Uterus (tissue), 4 donors: ENCODE measurements at places on chromosomes 13 and 19.

DNA sequence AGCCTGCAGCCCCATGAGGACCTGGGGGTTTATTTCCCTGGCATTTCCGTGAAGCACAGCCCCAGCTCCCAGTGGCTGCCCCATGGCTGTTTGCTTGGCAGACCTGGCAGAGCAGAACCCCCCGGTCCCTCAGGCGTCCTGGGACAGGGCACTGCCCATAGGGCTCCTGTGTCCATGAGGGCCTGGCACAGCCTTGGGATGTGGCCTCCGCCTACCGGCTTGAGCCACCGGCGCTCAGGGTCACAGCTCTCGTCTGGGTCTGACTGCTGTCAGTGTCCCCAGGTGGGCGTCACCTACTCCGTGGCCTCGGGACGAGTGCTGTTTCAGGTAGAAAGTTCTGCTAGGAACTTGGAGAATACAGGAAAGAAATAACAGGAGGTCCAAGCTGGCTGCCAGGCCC is 52.8 kb downstream of the MYO9B start:
- DNase-seq: no peak
- H3K27ac ChIP-seq: no peak overlapping the region
- no peak overlapping the region for H3K4me3 ChIP-seq
- H3K4me1 ChIP-seq: no peaks in the 10 kb centered on the region
- H3K36me3 ChIP-seq: no peaks in the 10 kb centered on the region
- H3K27me3 ChIP-seq: no peaks in the 10 kb centered on the region

GRCh38 chr19:1313695-1314613 is 28.3 kb downstream of the EFNA2 start:
- no peaks in the 10 kb centered on the region for H3K36me3 ChIP-seq
- H3K4me1 ChIP-seq: no peaks in the 10 kb centered on the region
- no peak overlapping the region for H3K4me3 ChIP-seq
- H3K27me3 ChIP-seq: peaks cover 9% of the 10 kb centered on the region
- no peak for DNase-seq

GRCh38 chr13:36548129-36548528 is 115.8 kb downstream of the CCNA1 start:
- no peaks in the 10 kb centered on the region for H3K4me1 ChIP-seq
- DNase-seq: no peak
- no peaks in the 10 kb centered on the region for H3K27me3 ChIP-seq

- no peaks in the 10 kb centered on the region for H3K4me1 ChIP-seq
- DNase-seq: no peak
- no peaks in the 10 kb centered on the region for H3K36me3 ChIP-seq
- no peak overlapping the region for H3K4me3 ChIP-seq
- no peaks in the 10 kb centered on the region for H3K27me3 ChIP-seq
- no peak overlapping the region for H3K27ac ChIP-seq
Observed at GRCh38 chr13:73825143-73825542, 309.1 kb downstream of the KLF12 start.

- no peak overlapping the region for H3K4me3 ChIP-seq
- H3K27ac ChIP-seq: no peak overlapping the region
- no peaks in the 10 kb centered on the region for H3K4me1 ChIP-seq
- no peaks in the 10 kb centered on the region for H3K27me3 ChIP-seq
Observed at GRCh38 chr13:92074658-92075057, 676.2 kb downstream of the GPC5 start.

GRCh38 chr13:110850840-110851239 is 64.0 kb downstream of the ANKRD10 start:
- H3K4me1 ChIP-seq: no peaks in the 10 kb centered on the region
- H3K27ac ChIP-seq: peak overlapping the region; percentile 70

DNA sequence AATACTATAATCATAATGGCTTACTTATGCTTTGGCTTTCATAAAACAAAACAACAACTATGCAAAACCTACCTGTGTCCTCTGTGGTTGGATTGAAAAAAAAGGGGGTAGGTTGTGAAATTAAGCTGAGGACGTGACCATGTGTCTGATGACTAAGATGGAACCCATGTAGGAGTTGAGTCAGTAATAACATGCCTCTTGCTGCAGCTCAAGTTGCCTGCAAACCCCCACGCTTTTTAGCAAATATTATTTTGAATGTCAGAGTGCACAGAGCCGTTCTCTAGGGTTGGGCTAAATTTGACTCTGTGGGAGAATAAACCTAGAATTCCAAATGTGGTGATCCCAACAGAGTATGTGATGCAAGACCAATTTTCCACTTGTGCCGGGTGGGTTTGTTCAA is 209.3 kb downstream of the KCNRG start:
- peaks cover 8% of the 10 kb centered on the region for H3K4me1 ChIP-seq
- no peaks in the 10 kb centered on the region for H3K36me3 ChIP-seq
- H3K4me3 ChIP-seq: no peak overlapping the region

DNA sequence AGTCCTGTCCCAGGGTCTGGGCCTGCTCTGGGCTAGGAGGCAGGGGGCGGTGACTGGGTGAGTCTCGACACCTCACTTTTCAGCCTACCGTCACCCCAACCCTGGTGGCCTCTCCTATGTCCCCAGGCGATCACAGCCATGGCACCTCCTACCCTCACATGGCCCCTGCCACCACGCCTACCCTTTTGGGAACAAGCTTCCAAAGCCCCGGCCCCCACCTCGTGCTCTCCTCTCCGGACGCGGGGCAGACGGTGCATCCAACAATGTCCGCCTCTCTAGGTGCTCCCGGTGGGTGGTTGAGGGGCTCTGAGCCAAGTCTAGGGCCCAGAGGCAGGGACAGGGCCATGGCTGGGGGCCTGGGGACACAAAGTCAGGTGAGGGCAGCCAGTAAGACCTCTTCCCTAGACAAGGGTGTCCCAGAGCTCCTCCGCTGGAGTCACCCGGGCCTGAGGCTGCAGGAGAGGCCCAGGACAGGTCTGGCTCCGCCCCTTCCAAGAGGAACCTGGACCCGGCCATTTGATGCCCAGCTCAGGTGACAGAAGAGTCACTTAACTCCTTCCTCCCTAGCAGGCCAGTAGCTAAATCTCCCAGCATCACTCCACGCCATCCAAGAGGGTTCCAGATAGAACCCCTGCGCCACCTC is at the start of gene SYNE4:
Gene SYNE4, minus strand, starts transcription at position 478 of the 643 bp plus-strand sequence. Its CDS starts 132 bp downstream, at position 346.
- DNase-seq: no peak
- H3K4me3 ChIP-seq: peak within 1 kb of the TSS; percentile 42
- H3K4me1 ChIP-seq: peaks cover 5% of the 10 kb centered on the region

DNA sequence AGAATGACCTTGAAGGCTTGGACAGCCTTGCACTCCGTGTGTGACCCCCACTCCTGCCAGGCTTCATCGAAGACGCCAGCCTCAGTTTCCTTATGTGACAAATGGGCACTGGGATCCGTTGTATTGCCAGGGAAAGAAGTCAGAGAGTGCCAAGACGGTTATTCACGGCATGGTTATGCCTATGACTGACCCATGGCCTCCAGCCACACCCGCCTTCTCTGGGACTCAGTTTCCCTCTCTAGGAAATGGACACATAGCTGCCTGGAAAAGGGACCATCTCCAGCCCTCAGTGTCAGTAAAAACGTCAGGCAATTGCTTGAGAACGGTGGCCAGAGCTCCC is 915 bp upstream of the UBE2S start:
- no peaks in the 10 kb centered on the region for H3K27me3 ChIP-seq
- no peak for DNase-seq
- H3K27ac ChIP-seq: peak overlapping the region; percentile 95
- no peaks in the 10 kb centered on the region for H3K36me3 ChIP-seq
- H3K4me1 ChIP-seq: no peaks in the 10 kb centered on the region

DNA sequence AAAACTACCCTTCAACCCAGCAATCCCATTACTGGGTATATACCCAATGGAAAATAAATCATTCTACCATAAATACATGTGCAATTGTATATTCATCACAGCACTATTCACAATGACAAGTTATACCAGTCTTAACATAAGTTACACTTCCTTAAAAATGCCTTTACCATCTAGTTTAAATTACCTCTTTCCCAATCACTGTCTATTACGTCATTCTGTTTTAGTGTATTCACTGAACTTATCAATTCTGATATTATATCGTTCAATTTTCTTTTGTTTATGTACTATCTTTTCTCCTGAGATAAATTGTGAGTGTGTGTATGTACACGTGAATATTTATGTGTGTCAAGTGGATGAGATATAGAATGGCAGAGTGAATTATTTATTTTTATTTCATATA is 1416.8 kb downstream of the OLFM4 start:
- H3K4me1 ChIP-seq: no peaks in the 10 kb centered on the region
- H3K4me3 ChIP-seq: no peak overlapping the region
- no peak for DNase-seq
- H3K36me3 ChIP-seq: no peaks in the 10 kb centered on the region
- no peak overlapping the region for H3K27ac ChIP-seq
